ENCODE measurements at places on chromosomes 1 and 21.

DNA sequence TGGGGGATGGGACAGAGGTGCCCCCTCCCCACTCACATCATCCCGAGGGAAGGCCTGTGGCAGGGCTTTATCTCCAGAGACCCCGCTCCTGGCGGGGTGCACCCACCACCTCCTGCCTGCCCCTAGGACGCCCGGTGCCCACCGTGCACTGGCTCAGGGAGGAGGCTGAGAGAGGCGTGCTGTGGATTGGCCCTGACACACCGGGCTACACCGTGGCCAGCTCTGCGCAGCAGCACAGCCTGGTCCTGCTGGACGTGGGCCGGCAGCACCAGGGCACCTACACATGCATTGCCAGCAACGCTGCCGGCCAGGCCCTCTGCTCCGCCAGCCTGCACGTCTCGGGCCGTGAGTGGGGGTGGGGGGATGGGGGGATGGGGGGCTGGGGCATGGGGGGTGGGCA is 71.7 kb downstream of the TRIM11 start:
- no peak for DNase-seq

DNA sequence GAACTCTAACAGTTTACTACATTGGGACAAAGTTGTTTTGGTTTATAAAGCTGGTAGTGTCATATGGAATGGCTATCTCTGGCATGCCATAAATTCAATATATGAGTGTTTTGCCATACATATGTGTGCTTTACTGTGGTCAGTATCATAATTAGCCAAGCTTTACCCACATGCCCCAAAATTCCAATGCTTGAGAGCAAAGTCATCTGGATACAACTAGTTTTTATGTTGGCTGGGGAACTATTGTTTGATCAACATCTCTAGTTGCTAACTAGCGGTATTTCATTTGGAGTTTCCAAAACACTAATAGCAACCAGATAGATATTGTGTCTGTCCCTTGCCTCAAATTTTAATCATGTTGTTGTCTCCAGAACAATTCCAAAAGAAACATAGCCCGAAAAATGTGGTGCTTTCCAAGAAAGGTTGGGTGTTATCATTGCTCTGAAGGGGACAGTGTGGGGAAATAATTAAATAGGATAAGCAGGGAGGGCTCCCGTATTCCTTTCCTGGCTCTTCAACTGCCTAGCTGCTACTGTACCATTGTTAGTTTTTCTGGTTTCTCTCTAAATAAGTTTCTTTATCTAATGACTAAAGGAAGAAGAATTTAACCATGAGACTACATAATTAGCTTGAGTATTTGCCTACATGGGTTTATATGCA is 136.1 kb downstream of the TGFB2 start:
- no peak for DNase-seq

- DNase-seq, result no peak
Measured at GRCh38 chr1:1246577-1247340, at the start of gene C1QTNF12. TSS of gene C1QTNF12 (minus strand) at chr1:1246722. CDS start at chr1:1246690, 32 bp downstream.

DNA sequence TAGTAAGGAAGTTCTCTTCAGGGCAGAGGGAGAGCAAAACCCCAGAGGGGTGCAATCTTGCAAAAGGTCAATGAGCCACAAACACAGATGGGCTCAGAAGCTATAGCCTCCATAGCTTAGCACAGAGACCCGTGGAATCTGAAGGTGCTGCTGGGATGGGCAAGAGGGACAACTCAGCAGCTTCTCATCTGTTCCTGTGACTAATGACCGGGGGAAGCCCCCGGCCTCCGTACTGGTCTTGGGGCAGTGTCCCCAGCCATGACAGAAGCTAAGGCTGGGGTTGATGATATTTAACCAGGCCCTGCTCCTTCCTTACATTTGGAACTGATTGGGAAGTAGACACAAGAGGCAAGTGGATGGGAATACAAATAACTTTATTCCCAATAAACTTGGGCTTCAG is 19.1 kb downstream of the EXOC8 start:
- DNase-seq, result no peak

DNA sequence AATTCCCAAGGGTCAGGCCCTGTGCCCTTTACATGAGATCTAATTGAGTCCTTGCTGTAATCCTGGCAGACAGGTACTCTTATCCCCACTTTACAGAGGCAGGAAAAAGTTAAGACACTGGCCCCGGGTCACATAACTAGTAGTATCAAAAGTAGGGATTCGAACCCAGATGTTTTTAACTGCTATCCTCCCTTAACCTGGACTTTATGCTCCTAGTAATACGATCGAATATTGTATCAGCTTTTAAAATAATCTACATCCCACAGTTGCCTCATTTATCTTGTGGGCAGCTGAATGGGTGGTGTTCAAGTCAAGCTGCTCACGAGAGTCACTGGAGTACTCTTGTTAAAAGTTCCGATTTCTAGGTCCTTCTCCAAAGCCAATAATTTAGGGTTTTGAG is 25.5 kb upstream of the TMEM51 start:
- DNase-seq, result no peak

GRCh38 chr1:30191154-30191702 is 532.2 kb downstream of the MATN1 start:
- no peak for DNase-seq

DNA sequence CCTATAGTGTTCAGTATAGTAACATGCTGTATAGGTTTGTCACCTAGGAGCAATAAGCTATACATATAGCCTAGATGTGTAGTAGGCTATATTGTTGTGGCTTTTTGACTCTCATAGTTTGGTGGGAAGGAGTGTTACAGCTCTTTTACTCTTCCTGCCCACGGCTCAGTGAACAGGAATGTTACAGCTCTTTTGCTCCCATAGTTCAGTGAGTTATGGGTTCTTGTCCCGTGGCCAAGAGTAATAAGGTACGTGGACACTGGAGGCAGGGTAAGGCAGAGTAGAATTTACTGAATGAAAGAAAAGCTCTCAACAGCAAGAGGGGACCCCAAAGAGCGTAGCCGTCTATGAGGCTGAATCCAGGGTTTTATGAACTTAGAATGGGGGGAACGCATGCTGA is 734.3 kb downstream of the ADGRL2 start:
- DNase-seq, result no peak

DNA sequence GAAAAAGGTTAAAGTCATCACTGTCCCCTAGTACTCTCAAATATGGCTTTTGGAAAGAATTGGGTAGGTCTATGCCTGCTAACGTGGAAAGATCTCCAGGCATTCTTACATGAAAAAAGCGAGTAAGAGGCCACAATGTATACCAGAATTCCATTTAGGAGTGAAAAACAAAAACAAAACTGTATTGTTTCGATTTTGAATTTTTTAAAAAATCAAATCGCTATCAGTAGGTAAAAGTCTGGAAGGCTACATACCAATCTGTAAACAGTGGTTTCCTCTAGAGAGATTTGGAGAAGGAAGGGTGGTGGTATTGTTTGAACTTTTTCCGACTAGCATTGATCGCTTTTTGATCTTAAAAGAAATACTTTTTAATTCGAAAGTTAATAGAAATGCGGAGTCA is 55.9 kb downstream of the RRAGC start:
- no peak for DNase-seq

- no peak for DNase-seq
Measured at GRCh38 chr1:113809670-113810602, 2.3 kb downstream of the RSBN1 start.

DNA sequence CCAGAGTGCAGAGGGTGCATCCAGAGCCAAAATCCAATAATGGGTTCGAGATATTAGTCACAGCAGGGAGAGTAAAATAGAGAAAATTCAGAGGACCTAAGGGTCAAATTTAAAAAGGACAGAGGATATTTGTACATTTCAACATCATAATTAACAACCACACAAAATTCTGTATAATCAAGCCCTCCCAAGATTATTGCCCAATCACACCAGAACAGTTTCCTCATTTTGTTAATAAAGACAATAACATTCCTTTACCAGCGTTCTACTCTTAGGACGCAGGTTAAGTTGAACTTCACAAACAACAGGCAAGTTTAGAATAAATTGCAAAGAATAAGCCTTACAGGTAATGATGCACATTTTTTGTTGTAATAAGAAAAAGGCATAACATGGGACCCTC is 462.8 kb downstream of the PTPRC start:
- no peak for DNase-seq

GRCh38 chr1:247331172-247331524 is 519 bp downstream of the ZNF496 start:
- DNase-seq, result peak; percentile 76

GRCh38 chr1:44743211-44743610 is 3.6 kb downstream of the KIF2C start:
- no peak for DNase-seq

DNA sequence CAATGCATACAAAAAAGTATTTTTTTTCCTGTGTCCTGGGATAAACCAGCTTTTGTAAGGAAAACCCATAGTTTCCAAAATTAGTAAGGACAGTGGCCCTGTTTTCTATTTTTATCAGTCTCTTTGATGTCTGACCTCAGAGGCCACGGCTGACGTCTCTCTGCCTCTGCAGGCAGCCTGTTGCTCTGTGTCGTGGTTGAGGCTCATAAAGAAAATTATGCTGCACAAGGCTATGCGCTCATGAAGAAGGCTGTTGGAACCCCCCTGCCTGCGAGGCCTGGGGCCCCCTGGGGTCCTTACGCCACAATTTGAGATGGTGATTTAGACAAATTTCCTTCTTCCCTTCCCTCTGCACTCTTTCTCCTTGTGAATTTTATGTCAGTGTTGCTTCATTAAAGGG is 48.9 kb downstream of the AGPAT3 start:
- DNase-seq, result no peak

GRCh38 chr1:182460550-182460951 is 10.6 kb downstream of the RGSL1 start:
- no peak for DNase-seq

GRCh38 chr1:43009274-43009673 is 50.6 kb upstream of the SLC2A1 start:
- no peak for DNase-seq

GRCh38 chr1:151970626-151971025 is 23.0 kb downstream of the S100A10 start:
- no peak for DNase-seq

DNA sequence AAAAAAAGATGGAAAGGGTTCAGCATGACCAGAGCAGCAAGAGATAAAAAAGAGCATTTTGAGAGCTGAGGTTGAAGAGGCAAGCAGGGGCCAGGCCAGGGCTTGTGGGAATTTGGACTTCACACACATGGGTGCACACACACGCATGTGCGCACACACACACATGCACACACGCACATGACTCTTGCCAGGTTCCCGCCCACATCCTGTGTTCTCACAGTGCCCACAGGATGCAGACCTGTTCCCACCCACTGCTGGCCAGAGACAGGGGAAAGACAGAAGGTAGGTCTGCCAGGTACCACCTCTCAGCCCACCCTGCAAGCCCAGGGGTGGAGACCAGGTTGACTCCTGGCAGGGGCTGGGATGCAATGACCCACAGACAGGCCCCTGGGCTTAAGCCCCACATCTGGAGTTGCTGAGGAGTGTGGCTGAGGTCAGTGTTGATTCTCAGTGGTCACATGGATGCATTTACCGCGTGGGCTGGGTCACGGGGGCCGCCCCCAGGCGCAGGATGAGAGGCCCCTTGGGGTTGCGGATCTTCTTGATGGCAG is 4.4 kb downstream of the COL16A1 start:
- DNase-seq, result no peak

DNA sequence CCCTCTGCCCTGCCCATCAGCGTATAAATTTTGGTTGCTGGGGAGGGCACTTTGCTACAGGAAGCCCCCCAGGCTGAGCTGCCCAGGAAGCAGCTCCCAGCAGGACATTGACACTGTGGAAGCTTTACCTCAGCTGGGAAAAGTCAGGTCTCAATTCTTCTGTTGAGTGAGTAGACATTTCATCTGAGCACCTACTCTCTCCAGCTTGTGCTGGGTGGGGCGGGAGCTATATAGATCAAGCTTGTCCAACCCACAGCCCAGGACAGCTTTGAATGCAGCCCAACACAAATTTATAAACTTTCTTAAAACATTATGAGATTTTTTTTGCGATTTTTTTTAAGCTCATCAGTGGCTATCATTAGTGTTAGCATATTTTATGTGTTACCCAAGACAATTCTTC is 9.4 kb downstream of the NIPAL3 start:
- DNase-seq, result no peak

All from stimulated activated CD4-positive, alpha-beta T cell treated with anti-CD3 and anti-CD28 coated beads, Interleukin-4, amount 100 ng/mL, for 1 hour (primary cell).